ENCODE measurements at places on chromosomes 7 and 10.

DNA sequence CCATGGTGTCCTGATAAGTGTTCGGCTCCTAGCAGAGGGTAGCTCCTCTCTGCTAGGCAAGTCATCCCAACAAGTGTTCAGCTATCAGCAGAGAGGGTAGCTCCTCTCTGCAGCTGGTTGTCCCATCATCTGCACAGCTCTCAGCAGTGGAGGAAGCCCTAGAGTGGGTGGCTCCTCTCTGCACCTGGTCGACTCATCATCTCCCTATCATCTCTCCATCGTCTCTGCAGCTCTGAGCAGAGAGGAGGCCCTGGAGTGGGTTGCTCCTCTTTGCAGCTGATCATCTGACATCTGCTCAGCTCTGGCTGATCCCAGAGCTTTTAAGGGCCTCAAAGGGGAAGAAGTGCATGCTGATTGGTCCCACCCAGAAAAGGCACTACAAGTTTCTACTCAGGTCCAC lies 199.9 kb upstream of the KMT2E start:
- no peak for DNase-seq

GRCh38 chr7:101950450-101951119 lies 133.2 kb downstream of the CUX1 start:
- DNase-seq = no peak

DNA sequence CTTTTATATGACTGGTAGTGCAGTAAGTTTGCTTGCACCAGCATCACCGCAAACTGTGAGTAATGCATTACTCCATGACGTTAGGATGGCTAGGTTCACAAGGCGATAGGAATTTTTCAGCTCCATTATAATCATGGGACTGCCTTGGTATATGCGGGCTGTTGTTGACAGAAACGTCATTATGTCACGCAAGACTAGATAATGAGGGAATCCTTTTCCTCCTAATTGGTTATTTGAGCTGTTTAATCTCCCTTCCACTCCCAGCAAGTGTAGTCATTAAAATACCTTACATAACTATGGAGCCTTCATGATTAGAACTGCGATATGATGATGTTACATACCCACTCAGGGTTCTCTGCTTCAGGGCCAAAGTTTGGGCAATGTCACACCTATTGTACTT lies 17.3 kb downstream of the KLLN start:
- DNase-seq = no peak

DNA sequence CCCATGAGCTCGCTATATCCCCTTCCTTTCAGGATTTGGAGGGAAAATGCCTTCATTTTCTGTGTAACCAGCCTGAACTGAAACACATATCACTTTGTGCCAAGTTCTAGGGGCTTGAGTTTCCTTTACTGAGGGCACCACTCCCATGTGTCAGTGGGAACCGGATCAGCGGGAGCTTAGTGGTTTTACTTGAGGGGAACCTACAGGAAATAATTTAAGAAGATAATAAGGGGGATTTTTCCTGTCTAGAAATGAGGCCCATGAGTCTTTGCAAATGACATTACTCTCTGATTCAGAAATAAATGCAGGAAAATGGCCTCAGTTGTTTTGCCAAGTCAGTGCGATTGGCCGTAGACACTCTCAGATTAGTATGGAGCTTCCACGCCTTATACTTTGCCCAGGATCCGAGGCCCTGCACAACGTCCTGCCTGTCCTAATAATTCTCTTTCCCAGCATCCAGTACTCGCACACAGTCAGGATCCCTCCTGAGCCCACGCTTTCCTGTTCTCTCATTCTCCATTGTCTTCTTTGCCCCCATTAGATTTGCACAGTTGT lies 86.4 kb upstream of the LYZL1 start:
- no peak for DNase-seq

DNA sequence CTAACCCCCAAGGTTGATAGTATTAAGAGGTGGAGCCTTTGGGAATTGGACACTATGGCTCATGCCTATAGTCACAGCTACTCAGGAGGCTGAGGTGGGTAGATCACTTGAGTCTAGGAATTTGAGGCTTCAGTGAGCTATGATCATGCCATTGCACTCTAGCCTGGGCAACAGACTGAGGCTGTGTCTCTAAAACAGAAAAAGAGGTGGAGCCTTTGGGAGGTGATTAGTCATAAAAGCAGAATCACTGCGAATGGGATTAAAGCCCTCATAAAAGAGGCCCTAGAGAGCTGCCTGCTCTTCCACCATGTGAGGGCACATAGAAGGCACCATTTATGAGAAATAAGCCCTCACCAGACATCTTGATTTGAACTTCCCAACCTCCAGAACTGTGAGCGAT lies 81.9 kb downstream of the SKAP2 start:
- no peak for DNase-seq

DNA sequence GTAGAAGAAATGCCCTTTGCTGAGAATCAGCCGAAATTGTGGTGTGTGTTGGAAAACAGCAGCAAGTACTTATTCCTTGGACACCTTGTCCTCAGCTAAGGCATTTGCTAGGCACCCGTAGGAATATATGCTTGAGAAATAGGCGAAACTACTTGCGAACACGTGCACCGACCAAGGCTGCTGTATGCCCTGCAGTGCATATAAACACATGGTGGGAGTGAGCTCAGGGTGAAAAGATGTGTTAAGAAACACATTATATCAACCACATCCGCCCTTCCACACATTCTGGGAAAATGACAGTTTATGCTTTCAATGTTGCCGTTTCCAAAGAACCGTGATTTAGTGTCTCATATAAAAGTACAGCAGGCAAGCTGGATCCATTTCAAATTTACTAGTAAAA lies 199.2 kb downstream of the JCAD start:
- no peak for DNase-seq
